ENCODE measurements at places on chromosomes 12 and 14.

DNA sequence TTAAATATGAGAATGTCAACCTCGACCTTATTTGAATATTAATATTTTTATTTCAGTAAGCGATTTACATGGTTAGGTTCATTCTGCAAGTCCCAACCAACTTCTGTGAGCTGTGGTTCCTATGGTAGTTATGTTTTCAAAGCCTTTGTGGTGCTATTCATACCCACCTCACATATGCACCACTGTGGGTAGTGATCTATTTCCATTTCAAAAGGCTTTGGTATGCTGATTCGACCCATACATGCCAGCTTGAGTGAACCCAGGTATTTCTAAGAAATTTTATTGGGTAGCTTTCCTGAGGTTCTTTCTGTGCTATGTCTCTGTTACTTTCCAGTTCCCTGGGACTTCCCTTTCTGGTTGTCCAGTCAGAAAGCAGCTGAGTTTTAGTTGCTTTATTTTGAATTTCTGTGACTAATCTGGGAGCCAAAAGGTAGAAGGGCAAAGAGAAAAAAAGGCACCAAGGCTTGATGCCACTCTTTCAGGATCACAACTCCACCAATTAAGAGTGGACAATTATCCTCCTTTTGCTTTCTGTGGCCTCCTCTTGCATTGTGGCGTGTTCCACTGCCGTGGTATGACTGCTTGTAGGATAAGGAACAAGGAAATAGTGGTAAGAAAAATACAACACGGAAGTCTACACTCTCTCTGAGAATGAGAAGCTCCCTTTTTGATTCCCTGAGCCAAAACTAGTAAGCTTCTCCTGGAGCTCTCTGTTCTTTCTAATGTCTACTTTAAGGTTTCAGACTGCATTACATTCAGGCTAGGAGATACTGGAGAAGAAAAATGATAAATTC lies 729.1 kb downstream of the NOVA1 start:
- DNase-seq = no peak

GRCh38 chr12:65655074-65655493 lies 169.2 kb upstream of the HMGA2 start:
- no peak for DNase-seq

DNA sequence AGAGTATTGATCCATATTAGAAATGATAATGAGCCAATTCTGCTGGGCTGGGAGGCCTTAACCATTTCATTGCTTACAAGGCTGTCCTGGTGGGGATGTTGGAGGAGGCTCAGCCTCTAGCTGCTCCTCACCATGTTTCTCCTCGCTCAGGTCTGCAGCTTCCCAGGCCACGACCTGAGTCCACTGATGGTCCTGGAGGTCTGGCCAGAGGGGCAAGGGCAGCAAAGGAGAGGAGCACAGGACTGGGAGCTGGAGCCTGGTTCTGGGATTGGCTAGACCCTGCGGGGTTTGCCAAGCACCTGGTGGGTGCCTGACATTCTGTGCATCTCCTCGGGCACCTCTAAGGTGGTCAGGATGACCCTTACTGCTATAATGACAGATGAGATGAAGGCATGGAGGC lies 92.6 kb downstream of the KIF26A start:
- DNase-seq = no peak

- no peak for DNase-seq
These were observed 41.1 kb downstream of the TMEM63C start for GRCh38 chr14:77222546-77223225.

GRCh38 chr14:33441633-33442032 lies 503.0 kb downstream of the NPAS3 start:
- no peak for DNase-seq

DNA sequence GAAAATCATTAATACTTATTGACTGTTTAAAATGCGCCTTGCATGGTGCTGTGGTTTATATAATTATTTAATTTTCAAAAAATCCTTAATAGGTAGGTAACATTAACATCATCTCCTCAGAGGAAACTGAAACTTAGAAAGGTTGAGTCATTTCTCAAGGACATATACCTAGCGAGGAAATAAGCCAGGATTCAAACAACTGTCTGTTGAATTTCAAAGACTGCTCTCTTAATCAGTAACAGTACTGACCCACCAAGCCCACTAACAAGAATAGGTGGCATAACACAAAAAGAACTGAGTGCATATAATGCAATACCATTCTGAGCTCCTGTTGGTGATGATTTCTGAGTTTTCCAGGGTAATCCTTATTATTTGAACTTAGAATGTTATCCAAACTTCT lies 174.3 kb downstream of the SOX5 start:
- DNase-seq = no peak

GRCh38 chr12:52026263-52026662 lies 19.5 kb downstream of the TAMALIN start:
- DNase-seq = no peak

GRCh38 chr14:74605531-74606223 lies 6.4 kb downstream of the LTBP2 start:
- no peak for DNase-seq

GRCh38 chr12:15702276-15702675 lies 86.9 kb downstream of the EPS8 start:
- no peak for DNase-seq

DNA sequence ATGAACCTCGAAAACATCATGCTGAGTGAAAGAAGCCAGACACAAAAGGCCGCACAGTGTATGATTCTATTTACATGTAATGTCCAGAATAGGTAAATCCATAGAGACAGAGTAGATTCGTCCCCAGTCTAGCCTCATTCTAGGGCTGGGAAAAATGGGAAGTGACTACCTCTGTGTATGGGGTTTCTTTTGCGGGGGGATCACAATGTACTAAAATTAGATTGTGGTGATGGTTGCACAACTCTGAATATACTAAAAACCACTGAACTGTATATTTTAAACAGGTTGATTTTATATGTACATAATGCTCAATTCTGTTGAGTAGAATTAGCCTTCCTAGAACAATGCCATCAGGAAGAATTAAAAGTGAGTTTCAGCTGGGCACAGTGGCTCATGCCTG lies 6.3 kb upstream of the RILPL2 start:
- DNase-seq = no peak

GRCh38 chr12:127711108-127711507 lies 555.9 kb upstream of the TMEM132C start:
- no peak for DNase-seq

DNA sequence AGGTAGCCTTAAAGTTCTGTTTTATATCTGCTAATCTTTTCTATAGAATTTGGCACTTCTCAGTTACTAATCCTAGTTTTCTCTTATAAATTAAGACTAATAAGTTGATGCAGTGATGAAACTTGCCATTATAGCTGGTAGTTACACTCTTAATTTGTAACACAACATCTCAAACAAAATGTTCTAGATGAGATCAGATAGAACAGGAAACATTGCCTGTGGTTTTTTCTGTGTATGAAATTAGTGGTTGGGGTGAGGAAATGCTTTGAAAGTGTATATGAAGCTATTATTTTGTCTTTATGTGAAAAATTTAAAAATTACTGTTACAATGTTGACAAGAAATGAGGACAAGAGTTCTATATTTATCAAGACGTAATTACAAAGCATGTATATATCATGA lies 91.9 kb downstream of the PCNX1 start:
- no peak for DNase-seq

GRCh38 chr14:100677554-100678468 lies 48.9 kb upstream of the DLK1 start:
- DNase-seq = no peak

DNA sequence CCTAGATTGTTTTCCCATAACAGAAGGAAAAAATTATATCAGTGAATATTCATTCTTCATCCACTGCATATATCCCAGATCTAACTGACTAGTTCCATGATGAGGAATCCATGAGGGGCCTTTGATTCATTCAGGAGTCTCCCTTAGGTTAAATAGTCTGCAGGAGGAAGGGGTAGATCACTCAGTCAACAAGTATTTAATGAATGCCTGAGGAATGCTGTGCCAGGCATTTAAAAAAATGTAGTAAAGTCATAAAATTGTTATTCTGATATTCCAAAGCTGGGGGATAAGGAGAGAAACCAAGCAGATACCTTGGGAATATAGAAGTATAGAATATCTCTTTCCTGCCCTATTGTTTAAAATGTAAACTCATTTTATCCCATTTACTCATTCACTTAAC lies 216.2 kb upstream of the CAND1 start:
- DNase-seq = no peak

DNA sequence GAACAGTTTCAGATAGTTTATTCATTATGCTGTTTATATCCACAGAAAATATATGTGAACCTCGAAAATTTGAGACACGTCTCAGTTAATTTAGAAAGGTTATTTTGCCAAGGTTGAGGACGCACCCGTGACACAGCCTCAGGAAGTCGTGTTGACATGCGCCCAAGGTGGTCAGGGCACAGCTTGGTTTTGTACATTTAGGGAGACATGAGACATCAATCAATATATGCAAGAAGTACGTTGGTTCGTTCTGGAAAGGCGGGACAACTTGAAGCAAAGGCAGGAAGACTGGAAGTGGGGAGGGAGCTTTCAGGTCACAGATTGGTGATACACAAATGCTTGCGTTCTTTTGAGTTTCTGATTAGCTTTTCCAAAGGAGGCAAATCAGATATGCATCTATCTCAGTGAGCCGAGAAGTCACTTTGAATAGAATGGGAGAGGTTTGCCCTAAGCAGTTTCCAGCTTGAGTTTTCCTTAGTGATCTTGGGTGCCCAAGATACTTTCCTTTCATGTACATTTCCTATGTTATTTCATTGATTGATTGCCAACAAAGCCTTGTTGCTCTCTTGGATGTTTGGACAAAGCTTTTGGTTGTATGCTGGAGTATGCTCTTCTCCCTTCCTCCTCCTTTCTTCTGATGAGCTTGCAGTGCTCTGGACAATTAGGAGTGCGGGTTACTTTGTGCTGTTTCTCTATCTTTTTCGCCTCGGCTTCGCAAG lies 3.2 kb downstream of the SNAPC1 start:
- DNase-seq = no peak

- DNase-seq = no peak
These were observed 800.5 kb downstream of the NRXN3 start for GRCh38 chr14:78970677-78971076.

DNA sequence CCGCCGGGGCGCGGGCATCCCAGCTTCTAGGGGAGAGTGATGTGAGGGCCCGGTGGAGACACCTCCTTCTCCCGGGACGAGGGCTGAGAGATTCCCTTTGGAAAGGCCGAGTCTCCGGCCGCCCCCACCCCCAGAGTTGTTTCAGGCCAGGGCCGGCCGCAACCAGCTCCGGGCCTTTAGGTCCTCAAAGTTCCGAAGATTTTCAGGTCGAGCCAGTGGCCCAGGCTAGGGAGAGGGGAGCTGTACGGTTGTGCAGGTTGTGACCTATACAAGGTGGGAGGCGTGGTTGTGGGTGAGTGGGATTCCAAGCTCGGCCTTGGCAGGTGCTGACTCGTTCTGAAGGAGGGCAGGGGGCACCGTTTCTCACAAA lies 18.4 kb upstream of the ANKRD33 start:
- DNase-seq = no peak

DNA sequence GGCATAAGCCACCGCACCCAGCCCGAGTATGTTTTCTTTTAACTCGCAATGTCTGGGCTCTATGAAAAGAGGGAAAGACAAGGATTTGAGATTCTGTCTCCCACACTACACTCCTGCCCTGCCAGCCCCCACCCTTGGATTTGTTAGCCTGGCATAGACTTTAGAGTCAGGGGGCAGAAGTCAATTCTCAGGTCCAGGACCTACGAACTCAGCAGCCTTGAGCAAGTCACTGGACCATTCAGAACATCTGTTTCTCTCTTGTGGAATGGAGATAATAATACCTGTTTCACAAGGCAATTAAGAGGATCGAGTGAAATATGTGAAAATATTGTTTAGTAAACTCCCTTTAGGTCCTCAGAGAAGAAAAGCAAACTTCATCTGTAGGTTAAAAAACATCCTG lies 66.1 kb upstream of the FUT8 start:
- DNase-seq = no peak

GRCh38 chr12:5593086-5593485 lies 161.2 kb downstream of the NTF3 start:
- DNase-seq = no peak

DNA sequence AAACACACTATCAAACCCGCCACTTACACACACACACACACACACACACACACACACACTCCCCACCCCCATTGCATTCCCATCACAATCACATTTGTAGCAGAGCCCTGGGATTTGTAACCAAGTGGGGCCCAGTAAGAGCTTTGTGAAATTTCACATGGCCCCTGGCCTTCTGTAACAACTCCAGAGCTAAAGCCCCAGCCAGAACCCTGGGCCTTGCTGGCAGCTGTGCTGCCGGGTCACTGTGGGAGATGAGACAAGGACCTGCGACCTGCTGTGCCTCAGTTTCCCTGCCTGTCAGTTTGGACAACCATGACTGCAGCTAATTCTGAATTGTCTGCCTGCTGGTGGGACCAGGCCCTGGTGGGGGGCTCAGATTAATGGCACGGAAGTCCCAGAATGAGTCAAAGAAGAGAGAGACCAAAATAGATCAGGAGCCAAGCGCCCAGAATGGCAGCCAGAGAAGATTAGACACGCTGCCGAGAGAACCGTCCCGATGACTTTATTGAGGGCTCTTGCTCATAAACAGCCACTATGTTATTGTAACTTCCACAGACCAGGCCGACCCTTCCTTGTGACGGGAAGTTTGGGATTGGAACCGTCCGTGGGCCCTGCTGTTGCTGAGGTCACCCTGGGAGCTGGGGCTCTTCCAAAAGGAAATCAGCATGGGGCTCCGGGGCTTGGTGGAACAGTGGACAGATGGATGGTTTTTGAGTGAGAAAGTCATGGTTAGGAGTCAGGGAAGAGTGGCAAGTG lies 123.1 kb downstream of the ZFP36L1 start:
- DNase-seq = peak; percentile 22

DNA sequence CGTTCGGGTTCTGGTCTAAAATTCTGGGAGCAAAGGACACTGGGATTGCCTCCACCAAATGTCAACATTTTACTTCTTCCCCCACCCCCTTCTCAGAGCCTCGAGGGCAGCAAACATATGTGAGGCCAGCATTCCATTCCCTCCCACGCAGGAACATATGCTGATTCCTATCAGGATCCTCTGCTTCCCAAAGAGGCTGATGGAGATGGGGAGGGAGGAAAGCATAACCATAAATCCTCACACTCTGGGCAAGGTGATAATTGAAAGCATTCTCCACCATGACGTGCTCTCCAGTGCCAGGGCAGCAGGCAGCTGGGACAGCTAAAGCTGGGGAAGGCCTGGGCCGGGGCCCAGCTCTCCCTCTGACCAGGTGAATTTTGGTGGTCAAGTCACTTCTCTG lies 395.0 kb downstream of the ZFP36L1 start:
- no peak for DNase-seq

- DNase-seq = no peak
These were observed 182.9 kb upstream of the SLC38A2 start for GRCh38 chr12:46555406-46555852.

GRCh38 chr12:108709697-108710096 lies 21.6 kb downstream of the CORO1C start:
- no peak for DNase-seq

DNA sequence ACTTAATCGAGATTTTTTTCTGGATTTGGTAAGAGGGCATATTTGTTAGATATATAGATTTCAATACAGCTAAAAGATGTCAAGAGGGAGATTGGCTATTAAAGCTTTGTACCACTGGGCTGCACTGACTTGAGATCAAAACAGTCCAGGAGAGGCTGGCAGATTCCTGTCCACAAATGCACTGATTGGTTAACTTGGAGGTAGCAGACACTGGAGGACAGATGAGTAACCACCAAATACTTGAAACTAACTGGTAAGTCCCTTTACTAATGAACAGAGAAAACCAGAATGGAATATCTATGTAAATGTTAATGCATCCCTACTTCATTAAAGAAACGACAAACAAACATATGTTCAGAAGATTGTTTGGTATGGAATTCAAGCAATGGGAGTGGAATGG lies 416.6 kb downstream of the LRIG3 start:
- no peak for DNase-seq

- DNase-seq = no peak
These were observed 79.1 kb downstream of the CHGA start for GRCh38 chr14:93002049-93002448.

- no peak for DNase-seq
These were observed 32.6 kb downstream of the MOK start for GRCh38 chr14:102272392-102272791.

All from omental fat pad (tissue), 4 donors.